ENCODE measurements at places on chromosomes 6 and 20.

- DNase-seq, result no peak
Observed at GRCh38 chr6:136528477-136528876, 21.7 kb downstream of the MAP7 start.

DNA sequence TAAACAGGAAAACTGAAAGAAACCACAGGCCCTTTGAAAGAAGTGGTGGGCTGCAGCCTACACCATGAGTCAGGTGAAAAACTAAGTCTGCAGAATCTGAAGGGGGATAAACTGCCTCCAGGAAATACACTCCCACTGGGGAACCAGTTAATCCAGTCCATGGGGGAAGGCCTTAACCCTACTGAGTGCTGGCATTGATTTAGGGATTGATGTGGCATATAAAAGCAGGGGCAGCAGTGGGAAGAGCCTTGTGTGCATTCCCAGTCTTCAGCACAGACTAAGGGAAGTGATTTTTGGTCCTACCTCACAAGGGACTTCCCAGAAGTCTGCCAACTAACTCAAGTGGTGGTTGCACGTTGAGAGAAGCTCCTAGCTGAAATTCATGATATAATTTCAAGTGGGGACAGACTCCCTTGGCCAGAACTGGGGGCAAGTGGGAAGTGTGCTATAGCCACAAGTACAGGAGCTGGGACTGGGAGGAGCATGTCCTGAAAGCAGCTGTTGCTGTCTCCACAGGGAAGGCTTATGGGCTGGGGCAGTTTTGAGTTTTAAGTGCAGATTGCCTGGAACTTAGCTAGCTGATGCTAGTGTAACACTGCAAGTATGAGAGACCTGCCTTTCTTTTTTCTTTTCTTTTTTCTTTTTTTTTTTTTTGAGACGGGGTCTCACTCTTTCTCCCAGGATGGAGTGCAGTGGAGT, 31.2 kb downstream of the CITED2 start:
- DNase-seq, result no peak

- no peak for DNase-seq
Observed at GRCh38 chr20:16530201-16530681, 43.0 kb downstream of the KIF16B start.

DNA sequence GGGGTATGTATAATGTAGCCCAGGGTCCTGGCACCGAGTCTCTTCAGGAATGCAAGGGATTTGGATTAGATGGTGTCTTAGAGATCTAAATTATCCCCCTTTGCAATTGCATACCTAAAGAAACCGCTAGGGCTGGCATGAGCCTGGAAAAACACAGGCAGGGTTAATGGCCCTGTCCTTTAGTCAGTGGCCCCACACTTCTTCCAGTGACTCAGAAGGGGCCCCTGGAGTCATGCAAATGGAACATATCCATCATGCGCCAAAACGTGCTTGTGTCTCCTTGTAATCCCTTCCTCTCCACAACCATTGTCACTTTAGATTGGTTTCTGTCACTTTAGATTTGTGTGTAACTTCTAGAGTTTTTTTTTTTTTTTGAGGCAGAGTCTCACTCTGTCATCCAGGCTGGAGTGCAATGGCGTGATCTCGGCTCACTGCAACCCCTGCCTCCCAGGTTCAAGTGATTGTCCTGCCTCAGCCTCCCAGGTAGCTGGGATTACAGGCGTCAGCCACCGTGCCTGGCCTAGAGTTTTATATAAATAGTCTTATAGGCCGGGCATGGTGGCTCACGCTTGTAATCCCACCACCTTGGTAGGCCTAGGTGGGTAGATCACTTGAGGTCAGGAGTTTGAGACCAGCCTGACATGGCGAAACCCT, 8.7 kb upstream of the MYBL2 start:
- no peak for DNase-seq

GRCh38 chr6:29720863-29721262, 2.4 kb upstream of the HLA-F start:
- no peak for DNase-seq

- DNase-seq, result peak; percentile 81
Observed at GRCh38 chr6:43668151-43669028, 19.2 kb downstream of the MRPS18A start.

DNA sequence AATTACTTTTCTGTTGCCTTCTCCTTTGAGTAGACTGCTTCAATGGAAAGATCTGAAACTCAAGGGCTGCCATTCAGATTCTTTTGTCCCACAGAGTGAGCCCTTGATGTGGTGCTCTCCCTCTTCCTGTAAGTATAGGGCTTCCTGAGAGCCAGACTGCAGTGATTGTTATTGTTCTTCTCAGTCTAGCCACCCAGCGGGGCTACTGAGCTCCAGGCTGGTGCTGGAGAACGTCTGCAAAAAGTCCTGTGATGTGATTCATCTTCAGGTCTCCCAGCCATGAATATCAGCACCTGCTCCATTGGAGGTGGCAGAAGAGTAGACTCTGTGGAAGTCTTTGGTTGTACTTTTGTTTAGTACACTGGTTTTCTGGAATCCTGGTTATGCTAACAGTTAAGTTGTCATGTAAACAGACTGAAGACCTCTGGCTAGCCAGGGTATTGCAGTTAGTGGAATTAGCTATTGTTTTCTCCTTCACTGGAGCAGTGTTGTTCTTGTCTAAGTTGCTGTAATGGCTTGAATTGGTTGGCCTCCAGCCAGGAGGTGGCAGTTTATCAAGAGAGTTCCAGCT, 240.9 kb downstream of the COL12A1 start:
- DNase-seq, result no peak

- no peak for DNase-seq
Observed at GRCh38 chr20:59822291-59823029, 111.0 kb downstream of the SYCP2 start.

DNA sequence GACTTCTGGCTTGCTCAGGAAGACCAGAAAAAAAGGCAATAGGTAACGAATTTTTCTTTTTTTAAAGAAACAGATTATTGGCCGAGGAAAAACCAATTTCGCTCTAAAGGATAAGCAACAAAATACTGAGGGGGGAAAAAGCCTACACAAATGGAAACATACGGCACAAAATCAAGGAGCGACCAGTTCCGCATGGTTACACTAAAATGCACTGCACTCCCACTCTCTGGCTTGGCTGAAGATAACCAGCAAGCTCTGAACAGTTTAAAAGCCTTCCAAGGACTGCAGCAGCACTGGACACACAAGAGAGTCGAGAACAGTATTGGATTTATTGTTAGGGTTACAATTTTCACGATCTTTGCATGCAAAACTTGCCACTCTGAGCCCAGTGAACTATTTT, 881 bp upstream of the MAP7 start:
- DNase-seq, result no peak

DNA sequence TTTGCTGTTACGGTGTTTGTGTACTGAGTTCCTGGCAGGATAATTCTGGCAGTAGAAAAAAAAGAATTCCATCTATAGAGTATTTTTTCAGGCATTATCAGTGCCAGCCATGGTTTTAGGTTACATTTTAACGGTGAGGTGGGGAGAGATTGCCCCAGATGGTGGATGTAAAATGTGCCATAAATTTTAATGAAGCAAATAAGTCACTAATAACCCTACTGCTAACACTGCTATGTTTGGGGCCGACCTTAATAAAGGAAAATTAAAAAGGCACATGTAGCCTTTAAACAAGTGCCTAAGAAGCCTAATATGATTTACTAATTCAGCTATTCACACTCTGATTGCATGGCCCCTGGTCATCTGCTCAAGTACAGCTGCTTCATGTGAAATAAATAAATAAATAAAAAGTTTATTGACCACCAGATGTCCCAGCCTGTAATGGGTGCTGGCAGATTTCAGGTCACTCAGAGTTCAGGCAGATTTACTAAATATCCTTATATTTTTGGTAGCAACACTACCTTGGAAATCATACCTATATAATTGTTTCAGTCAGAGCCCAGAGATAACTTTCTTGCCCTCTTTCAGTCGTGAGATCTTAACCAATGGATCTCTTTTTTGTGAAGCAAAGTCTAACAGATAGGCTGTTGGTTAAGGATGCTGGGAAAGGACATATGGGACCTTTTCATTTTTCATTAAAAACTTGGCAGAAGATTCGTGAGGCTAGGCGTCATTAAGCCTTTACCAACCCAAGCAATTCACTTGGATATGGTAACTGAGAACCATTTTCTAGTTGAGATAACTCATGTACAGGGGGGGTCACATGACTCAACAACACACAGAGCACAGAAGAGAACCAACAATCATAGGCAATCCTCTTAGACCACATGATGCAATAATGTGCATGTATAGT, 495.0 kb upstream of the NRSN1 start:
- DNase-seq, result no peak

- DNase-seq, result no peak
Observed at GRCh38 chr6:75202676-75203131, 3.1 kb downstream of the COL12A1 start.

DNA sequence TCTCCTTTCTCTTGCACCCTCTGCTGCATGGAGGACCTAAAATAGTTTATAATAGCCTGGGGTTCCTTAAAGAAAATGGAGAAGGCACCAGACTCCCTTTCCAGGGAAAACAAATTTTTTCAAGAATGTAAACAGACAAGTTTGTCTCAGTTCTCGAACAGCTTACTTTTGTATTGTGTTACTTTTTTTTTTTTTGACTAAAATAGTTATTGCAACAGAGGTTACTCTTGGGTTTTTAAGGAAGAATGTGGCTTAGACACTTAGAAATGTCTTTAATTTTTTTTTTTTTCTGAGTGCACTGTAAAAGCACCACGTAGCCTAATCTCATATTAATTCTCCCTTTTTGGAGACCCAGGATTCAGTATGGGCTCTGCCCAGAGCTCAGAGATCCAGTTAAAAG, 148.7 kb upstream of the CARMIL1 start:
- DNase-seq, result no peak

- no peak for DNase-seq
Observed at GRCh38 chr20:11338496-11339306, 579.0 kb upstream of the BTBD3 start.

DNA sequence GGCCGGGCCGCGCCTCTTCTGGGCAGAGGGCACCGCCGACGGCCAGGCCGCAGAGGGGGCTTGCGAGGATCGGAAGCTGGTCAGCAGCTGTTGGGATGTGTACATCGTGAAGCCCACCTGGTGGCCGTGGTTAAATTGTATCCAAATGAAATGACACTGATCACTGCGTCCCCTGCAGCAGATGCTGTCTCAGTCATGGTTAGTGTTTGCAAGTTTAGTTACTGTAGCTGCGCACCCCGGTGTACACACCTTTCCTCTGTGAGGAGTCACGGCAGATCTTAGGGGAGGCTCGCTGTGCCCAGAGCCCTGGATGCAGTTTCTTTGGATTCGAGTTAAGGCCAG, 653 bp downstream of the NAA20 start:
- no peak for DNase-seq

- peak; percentile 69 for DNase-seq
Observed at GRCh38 chr20:57124366-57124765, 142.1 kb downstream of the BMP7 start.

DNA sequence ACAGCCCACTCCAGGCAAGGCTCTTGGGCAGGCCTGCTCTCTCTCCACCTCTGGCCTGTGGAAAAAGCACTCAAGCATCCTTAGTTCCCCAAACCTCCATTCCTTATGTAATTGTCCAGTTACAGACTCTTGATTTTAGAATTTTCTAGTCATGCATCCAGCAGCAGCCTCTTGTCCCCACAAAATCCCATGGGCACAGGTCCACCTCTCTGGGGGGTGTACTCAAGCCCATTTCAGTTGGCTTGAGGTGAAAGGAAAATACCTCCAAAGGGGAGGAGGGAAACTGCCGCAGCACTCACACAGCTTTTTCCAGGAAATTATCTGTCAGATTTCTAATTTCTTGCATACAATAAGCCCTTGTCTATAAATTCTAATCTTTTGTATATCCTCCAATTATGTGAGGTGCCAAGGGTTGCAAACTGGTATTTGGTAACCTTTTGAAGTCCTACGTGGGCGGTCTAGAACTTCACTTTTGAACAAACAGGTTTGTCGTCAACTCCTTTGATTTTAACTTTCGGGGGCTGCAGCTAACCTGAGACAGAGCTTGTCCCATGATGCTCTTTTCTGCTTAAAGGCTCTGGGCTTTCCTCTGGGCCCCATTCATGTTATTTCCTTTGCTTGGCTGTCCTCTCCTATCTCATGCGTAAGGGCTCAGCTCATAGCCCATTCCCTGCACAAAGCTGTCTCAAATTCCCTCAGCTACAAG, 104.7 kb upstream of the CEP85L start:
- DNase-seq, result no peak

DNA sequence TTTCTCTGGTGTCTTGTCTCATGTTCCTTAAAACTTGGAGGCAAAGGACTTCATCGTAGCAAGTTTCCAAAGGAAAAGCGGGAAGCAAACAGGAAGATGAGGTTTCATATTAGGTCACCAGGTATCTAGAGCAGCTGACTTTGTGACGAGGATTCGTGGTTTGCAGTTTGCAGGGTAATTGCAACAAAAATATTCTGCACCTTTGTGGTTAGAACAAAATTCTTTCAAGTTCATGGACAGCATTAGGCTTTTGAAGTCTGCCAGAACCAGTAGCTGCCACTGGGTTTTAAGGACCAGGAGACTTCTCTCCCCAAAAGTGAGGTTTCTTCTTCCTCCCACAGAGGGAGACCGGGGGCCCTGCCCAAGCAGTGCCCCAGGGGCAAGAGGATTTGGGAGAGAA, 63.4 kb downstream of the RPP40 start:
- DNase-seq, result no peak

- no peak for DNase-seq
Observed at GRCh38 chr6:41593839-41594238, 44.4 kb upstream of the MDFI start.

GRCh38 chr6:110188791-110189190, 8.6 kb downstream of the CDC40 start:
- no peak for DNase-seq

DNA sequence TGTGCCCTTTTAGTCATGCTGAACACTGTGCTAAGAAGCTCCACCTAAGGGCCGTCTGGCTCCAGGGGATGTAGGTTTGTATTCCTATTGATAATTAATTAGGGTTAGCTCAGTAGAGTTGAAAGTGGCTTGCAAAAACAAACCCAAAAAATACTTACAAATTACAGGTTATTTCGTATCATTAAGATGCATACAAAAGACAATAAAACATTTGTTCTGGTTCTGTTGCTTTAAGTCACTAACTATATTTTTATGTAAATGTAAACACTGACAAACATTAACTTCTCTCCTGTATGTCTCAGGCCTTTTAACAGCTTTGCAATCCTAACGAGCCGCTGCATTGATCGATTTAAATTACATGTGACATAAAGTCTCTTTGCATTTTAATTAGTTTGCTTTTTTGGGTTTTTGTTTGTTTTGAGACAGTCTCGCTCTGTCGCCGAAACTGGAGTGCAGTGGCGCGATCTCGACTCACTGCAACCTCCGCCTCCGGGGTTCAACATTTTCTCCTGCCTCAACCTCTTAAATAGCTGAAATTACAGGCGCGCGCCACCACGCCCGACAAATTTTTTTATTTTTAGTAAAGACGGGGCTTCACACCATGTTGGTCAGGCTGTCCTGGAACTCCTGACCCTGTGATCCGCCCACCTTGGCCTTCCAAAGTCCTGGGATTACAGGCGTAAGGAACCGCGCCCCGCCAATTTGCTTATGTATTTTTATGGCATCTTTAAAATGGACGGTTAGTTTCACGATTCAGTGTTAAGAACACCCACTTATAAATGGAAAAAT, 110.9 kb downstream of the HFE start:
- no peak for DNase-seq

GRCh38 chr20:51763965-51764602, 4.1 kb downstream of the ATP9A start:
- no peak for DNase-seq

All from DMS79 (cell line).